Stimulated activated CD4-positive, alpha-beta T cell treated with anti-CD3 and anti-CD28 coated beads, Interleukin-2, amount 100 ng/mL, for 4 hours (primary cell): ENCODE measurements at places on chromosomes 5 and 9.

DNA sequence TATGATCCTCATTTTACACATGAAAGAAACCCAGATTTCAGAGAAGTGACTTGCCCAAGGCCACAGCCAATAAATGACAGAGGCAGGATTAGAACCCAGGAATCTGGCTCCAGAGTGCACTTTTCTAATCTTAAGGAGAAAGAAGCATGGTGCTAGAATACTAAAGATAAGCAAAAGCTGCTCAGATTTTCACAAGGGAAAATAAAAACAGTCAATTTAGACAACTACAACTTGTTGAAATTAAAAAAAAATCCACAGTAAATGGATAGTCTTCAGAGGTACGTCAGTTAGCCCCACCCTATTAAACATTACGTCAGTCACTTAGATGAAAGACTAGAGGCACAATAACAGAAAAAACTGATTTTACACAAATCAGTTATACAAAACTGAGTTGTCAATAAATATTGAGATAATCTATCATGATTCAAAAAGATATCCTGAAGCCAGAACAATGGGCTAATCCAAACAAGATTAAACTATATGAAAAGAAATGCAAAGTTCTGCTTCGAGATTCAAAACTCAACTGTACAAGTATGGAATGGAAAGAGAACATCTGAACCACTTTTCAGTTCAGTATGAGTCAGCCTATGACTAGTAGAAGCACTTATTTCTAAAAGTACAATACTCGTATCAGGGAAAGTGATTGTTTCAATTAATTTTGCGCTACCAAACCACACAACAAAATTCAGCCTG is 9.3 kb downstream of the TMEM245 start:
- DNase-seq, result no peak

DNA sequence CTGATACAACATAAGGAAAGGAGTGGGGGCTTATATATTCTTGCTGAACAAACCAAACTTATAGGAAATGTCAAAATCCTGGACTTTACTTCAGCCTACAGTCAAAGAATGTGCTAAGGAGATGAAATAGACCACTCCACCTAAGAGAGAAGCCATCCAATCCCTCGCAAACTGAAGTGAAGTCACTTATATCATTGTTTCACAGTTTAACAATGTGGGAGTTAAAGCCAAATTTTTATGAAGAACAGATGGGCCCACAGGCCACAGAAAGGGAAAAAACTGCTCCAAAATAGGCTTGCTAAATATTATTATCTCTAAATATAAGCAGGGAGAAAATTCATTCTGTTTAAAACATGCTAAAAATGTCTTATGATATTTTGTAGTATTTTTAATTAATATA is 233.3 kb downstream of the GAS1 start:
- DNase-seq, result no peak

- DNase-seq, result no peak
These were observed 108.3 kb downstream of the DENND1A start for GRCh38 chr9:123821619-123822018.

- no peak for DNase-seq
These were observed 502.0 kb downstream of the BNC2 start for GRCh38 chr9:16368237-16369087.
